ENCODE measurements at places on chromosomes 16 and 17. TPM values are rescaled to one million over a fixed set of nuclear protein-coding genes. Genes with fewer than 3 reads are reported as not detected.

KRT37 gene
- not detected for total RNA-seq

FAM20A gene
- not detected for total RNA-seq

BAHCC1 gene
- total RNA-seq: 9.0 TPM

ZFPM1 gene
- 5.8 TPM for total RNA-seq

RPH3AL gene
- total RNA-seq: 2.0 TPM

SOCS1 gene
- 6.0 TPM for total RNA-seq

G6PC1 gene
- total RNA-seq: not detected

EFCAB5 gene
- 0.68 TPM for total RNA-seq

QPRT gene
- total RNA-seq: 4.6 TPM

NPIPA3 gene
- total RNA-seq: not detected

B4GALNT2 gene
- not detected for total RNA-seq

Data from HFFc6 (cell line).